ENCODE measurements at places on chromosomes 2 and 18.

DNA sequence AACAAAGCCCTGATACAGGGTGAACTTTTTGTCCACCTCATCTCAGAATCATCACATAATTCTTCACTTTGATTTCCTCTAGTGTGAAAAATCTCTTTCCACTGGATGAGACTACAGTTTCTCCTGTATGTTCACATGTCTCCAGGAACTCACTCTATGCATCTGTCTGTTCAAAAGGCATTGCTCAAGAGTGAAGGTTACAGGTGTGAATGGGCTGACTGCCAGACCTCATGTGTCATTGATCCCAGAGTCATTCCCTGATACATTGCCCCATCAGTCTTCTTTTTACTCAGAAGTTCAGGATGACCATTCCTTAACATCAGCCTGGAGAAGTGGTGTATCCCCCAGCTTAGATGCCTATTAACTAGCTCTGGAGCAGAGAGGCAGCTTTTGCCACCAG is 4.4 kb upstream of the DSC3 start:
- DNase-seq, result no peak

- no peak for DNase-seq
These were observed 151.6 kb upstream of the UBE2E3 start for GRCh38 chr2:180828756-180829155.

GRCh38 chr2:226892729-226893128 is 56.9 kb downstream of the RHBDD1 start:
- DNase-seq, result no peak

- DNase-seq, result no peak
These were observed 23.3 kb downstream of the SPTBN1 start for GRCh38 chr2:54479424-54479823.

DNA sequence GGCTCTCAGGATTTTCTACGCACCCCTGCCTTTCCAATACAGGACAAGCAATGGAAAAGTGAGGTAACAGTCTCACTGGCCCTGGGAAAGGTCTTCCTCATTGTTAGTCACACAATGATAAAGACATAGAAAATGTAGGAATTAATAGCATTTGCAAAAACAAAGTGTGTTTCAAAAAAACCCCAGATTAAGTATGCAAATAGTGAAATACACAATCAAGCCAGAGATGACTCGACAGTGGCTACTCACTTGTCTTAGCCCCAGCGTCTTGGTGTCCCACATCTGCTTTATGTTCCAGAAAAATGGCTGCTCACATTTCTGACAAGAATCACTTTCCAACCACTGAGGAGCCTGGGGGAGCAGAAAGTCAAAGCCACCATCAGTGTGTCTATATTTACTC is 47.0 kb upstream of the AP1S3 start:
- DNase-seq, result no peak

GRCh38 chr2:84649487-84650142 is 133.3 kb downstream of the DNAH6 start:
- no peak for DNase-seq

GRCh38 chr2:63049211-63049969 is 1.2 kb upstream of the OTX1 start:
- DNase-seq, result no peak

DNA sequence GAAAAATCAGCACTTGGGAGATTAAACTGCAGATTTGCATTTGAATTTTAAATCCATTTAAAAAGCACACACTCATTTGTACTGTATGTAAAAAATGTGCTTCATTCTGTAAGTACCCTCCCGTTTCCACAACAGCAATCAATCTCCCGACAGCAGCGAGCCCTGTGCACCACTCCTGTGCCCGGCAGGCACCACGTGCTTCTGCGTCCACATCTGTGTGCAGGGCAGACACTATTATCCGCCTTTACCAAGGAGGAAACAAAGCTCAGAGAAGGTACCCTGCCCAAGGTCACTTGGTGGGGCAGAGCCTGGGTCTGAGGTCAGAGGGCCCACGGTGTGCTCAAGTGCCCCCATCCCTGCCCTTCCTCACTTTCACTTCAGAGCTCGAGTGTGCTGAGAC is 7.5 kb downstream of the HSBP1L1 start:
- DNase-seq, result no peak

DNA sequence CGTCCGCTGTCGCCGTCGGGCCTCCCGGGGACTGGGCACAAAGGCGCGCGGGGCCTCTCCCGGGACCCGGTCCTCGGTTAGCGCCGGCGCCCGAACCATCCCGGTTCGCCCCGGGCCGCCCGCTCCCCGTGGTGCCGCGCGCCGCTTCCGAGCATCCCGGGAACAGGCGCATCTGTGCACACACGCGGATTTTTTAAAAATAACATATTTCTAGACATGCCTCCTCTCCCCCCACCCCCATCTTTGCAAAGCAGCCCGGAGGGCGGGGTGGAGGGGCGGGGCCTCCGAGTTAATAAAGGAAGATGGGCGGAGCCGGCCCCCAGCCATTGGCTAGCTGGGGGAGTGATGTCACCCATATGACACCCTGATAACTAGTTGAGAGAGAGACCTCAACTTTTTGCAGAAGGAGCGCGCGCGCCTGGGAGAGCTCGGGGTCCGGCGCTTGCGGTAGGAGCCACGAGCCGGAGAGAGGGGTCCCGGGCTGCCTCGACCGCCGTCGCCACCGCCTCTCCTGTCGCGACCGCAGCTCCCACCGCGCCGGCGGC is at the start of gene SOX11:
TSS of gene SOX11 (plus strand) at position 400 of the 545 bp plus-strand sequence. CDS start 338 bp downstream, outside the sequence.
- no peak for DNase-seq

DNA sequence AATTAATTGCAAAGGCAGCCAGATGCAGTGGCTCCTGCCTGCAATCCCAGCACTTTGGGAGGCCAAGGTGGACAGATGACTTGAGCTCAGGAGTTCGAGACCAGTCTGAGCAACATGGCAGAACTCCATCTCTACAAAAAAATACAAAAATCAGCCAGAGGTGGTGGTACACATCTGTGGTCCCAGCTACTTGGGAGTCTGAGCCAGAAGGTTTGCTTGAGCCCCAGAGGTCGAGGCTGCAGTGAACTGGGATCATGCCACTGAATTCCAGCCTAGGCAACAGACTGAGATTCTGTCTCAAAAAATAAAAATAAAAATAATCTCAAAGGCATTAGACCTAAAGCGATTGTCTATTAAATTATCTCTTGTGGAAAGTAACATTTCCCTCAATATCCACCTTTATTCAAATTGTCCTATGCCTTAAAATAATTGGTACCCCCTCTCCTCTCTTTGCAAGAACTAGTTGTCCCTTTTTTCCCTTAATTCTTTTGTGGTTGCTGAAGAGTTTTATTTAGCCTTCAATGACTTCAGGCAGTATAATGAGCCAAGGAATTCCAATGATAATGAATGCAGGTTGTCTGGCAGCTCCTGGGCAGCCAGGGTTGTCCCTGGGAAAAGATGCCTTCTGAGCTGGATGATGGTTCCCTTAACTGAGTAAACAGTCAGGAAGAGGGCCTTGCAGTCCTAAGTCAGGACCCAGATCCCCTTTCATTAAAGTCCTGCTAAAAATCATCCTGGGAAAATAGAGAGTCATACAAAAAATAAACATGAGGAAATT is 32.2 kb downstream of the GPR75 start:
- no peak for DNase-seq

- DNase-seq, result no peak
These were observed 38.3 kb upstream of the OTOF start for GRCh38 chr2:26516246-26516645.

Measured in colonic mucosa (tissue), 4 donors.